Psoas muscle (tissue), 8 donors: ENCODE measurements at places on chromosomes 7 and 10. TPM values are rescaled to one million over a fixed set of nuclear protein-coding genes. Genes with fewer than 3 reads are reported as not detected.

Gene HOXA10
- 32.0 TPM for polyA plus RNA-seq

Gene MRLN
- 738 TPM for polyA plus RNA-seq

Gene RPEL1
- polyA plus RNA-seq: not detected

Gene MICALL2
- 10.9 TPM for polyA plus RNA-seq

Gene CACNA2D1
- 19.8 TPM for polyA plus RNA-seq
